ENCODE measurements at places on chromosomes 3 and 15.
A peak's percentile ranks its signal among the peaks of the same experiment; 100 is the strongest.

DNA sequence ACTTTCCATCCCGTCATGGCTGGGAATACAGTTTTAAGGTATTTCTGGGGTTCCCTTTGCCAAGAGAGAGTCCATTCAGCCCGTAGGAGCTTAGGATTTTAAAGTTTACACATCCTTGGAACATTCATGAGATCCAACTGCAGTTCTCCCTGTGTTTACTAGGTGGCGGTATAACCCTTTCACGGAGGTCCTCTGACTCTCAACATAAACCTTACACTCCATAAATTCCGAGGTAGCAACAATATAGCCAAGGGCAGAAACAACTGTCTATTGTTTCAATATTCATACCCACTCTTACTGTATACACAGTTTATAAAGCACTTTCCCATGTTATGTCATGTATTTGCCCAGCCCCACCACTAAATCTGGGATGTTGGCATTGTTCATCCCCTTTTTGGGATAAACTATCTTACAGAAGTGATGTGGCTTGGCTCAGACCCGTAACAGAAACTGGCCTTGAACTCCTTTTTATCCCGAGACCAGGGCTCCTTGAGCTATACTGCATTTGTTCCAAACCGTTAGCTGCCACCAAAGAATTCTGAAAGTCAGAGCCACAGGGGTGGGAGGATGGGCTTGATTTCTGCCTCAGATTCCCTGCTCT is 69.2 kb upstream of the COL6A5 start:
- peak; percentile 18 for DNase-seq

DNA sequence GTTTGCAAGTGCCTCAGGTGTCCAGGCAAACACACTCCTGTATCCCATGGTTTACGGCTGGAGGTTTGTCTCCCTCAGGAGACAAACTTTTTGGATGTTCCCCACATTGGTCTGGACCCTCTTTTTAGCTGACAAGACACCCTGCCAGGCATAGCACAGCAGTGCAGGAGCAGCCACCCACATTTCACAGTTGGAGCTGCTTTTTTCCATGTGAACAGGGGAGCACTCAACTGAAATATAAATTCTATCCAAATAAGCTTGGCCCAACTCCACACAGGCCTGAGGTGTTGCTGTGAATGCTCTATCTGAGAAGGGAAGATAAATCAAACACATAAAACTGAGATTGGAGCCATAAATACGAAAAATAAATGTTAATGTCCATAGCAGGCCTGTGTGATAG is 501.3 kb upstream of the IL12A start:
- no peak for DNase-seq

GRCh38 chr3:21447476-21448151 is 303.4 kb downstream of the ZNF385D start:
- DNase-seq, result no peak

GRCh38 chr15:31357148-31357547 is 30.5 kb downstream of the KLF13 start:
- DNase-seq, result no peak

DNA sequence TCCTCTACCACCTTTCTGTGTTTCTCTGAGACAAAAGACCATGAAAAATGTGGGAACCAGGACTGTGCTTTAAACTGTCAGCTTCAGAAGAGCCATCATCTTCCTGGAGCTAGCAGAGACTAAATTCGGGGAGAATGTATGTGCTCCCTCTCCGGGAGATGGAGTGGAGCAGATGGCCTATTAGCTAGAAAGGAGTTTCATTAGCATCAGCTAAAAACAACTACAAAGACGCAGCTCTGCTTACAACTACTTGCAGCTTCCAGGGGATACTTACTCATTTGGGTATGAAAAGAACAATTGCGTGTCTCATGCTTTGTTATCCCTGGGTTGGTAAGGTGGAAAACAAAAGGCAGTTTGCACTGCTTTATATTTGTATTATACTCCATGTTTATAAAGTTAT is 159.6 kb downstream of the MFSD1 start:
- DNase-seq, result peak; percentile 5

DNA sequence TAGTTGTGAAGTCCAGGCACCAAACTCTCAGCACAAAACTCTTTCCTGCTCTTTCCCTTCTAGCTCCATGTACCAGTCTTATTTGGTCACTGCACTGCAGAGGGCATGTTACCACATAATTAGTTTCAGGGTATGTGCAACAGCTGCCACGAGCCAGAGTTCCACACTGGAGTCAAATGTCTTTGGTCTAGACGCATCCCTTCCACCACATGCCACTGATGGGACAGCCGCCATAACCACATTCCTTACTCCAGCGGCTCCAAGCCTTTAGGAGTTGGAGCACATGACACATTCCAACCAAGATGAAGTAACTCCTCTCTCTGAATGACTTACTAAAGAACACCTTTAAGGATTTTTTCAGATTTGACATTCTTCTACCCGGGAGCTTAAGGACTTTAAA is 153.4 kb downstream of the ERC2 start:
- no peak for DNase-seq

Data from NCI-H2171 (cell line).